C1 segment of cervical spinal cord (tissue), 14 donors: ENCODE measurements at places on chromosomes 4 and X.

GRCh38 chrX:39670281-39670680 lies 427.5 kb downstream of the BCOR start:
- no peak for DNase-seq

DNA sequence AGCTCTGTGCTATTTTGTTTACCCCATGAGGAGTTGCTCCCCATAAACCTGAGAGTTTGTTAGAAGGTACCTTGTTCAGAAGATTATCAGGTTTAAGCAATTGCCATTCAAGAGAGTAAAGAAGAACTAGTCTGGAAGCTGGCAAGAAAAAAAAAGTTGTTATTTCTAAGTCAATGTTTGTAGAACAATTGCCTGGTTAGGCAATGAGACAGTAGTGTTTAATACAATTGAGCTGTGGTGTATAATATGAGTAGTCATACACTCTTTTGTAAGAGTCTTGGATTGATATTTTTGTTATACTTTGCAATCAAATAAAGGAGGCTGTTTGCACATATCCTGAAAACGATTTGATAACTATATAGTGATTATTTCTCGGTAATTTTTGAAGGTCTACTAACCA lies 44.7 kb downstream of the GALNT7 start:
- DNase-seq = no peak

DNA sequence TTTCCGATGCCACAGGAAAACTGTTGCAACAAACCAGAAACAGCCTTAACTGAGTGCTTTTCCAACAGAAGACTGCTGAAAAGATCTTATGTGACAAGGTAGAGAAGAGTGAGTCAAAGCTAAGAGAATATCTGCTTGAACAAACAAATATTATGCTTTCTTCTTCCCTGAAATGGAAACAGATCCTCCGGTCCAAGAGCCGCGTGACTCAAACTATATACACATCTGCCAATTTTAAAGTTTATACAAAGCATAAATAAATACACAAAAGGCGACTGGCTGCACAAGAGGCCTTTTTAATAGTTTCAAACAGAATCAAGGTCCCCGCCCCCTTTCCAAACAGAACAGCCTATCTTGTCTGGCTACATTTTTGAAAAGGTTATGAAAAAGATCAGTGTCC lies 329.7 kb upstream of the F9 start:
- DNase-seq = no peak

DNA sequence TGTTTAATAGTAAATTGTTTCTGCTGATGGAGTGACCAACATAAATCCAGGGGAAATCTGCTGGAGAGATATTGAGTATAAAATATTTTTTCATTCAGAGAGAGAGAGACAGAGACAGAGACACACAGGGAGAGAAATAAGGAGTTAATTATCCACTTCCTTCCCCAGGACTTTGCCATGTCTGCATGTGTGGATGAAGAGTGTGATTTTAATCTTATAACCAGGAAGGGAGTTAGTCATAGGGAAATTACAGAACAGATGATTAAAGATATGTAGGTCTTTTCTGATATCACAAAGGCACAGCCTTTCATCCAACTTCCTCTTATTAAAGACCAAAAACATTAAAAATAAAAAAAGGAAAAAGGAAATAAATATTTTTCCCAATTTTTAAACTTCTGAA lies 526.3 kb downstream of the SPRY1 start:
- no peak for DNase-seq

DNA sequence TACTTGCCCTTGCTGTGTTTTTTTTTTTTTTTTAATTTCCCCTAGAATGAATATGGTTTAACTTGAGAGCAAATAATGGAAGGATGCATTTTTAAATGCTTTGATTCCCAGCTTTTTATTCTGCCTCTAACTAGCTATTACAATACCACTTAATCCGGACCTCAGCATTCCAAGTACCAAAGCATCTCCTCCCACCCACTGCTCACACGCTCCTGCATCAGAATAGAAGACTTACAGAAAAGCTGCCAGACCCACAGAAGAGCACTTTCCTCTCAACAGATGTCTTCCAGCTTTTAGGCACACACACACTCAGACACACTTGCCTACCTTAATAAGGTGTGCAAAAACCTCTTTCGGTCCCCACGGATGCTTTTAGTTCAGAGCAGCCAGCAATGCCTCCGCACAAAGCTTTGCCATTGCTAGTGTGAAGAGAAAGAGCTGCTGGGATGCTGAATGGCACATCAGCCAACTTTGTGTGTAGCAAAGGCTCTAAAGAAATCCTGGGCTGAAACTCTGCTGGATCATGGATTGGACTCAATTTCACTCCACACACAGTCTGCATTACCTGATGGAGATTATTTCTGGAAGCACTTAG lies 1056.2 kb downstream of the DMD start:
- DNase-seq = peak; percentile 2

DNA sequence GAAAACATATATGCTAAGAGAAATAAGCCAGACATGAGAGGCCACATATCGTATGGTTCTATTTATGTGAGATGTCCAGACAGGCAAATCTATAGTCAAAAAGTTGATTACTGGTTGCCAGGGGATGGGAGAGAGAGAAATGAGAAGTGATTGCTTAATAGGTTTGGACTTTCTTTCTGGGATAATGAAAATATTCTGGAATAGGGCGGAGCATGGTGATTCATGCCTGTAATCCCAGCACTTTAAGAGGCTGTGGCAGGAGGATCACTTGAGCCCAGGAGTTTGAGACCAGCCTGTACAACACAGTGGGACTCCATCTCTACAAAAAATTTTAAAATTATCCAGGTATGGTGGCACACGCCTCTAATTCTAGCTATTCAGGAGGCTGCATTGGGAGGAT lies 22.4 kb downstream of the RBM47 start:
- no peak for DNase-seq

- no peak for DNase-seq
Measured at GRCh38 chr4:86218746-86219473, 140.9 kb downstream of the MAPK10 start.

DNA sequence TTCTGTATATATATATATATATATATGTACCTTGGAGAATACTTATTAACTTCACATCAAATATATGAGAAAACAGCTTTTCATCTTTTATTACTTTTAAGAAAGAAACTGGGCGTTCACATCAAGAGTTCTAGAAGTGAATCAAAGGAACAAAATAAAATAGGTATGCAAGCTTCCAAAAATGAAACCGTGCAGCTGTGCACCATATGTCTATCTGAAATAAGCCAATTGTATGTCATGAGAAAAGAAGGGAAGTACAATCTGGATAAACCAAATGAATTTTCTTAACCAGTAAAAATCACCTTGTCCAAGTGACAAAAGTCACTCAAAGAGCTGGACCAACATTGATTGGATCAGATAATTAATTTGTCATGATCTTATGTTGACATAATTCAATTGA lies 405.4 kb upstream of the TECRL start:
- no peak for DNase-seq
